Glomerular endothelial cell (primary cell): ENCODE measurements at places on chromosomes 11 and 22. TPM values are rescaled to one million over a fixed set of nuclear protein-coding genes. Genes with fewer than 3 reads are reported as not detected.

DNA sequence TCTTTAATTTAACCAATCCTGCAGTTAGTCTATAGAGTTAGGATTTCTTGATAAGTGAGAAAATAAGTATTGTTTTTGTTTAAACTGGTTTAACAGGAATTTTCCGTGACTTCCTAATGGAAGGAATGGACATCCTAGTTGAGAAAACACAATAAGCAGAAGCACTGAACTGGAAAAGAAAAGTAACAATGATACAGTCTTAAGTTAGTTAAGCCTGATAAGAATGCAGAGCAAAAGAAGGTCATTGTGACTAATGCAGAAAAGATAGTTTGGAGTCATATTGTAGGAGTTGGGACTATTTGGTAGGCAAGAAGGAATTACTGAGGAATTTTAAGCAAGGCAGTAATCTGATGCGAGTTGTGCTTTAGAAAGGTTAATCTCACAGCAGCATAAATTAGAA is 11.7 kb downstream of the RNF141 start:
- no peak for DNase-seq

- no peak for DNase-seq
Measured at GRCh38 chr11:43691806-43692205, 11.3 kb downstream of the HSD17B12 start.

DNA sequence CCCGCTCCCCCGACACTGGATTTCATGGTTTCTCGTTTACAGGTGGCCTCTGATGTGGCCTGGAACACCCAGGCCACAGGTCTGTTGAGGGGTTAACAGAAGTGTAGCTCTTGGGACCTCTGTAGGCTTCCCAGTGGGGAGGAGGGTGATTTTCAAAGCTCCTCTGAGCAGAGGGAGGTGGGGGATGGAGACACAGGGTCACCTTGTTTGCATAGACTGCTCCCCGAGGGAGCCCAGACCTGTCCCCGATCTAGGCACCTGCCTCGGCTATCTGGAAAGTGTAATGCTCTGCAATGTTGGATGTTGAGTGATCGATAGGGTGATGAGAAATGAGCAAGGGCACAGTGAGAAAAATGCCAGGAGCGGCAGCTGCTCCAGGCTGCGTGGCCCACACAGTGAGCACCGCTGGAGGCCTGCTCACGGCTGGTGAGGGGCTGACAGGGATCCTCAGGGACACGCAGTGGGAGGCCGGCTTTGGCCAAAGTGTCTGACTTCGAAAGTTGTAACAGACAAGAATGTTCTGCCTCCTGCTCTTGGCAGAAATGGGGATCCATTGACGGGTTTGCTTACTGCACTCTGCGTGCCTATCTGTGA is 594.1 kb downstream of the BRD1 start:
- DNase-seq = no peak

- DNase-seq = no peak
Measured at GRCh38 chr11:36121054-36121453, 168.2 kb downstream of the COMMD9 start.

- no peak for DNase-seq
Measured at GRCh38 chr22:37112084-37112728, 2.7 kb upstream of the TMPRSS6 start.

- no peak for DNase-seq
Measured at GRCh38 chr11:64877390-64878222, 815 bp downstream of the EHD1 start.

DNA sequence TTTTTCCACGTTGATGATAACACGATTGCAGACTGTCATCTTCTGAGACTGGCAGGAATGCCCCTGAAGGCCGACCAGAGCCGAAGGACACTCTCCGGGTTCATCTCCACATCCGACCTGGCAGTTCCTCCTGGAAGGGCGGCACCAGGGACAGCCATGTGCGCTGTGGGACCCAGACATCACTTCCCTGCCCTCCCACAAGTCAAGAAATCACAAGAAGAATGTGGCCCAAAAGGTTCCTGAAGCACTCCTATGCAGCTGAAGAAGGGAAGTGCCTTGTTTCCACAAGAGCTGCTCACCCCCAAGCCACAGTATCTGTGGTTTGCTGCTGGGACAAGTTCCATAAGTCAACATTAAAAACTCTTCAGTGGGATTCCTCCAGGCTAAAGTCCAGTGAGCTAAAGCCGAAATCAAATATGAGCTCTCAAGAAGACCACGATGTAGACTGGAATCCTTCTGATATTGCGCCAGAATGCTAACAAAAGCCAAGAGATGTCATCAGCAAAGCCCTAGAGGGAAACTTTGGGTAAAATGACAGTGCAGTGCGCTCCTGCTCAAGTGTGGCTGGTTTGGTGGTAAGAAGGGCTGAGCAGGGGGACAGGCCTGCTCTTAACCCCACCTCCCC is 21.2 kb downstream of the PACSIN2 start:
- DNase-seq = no peak

DNA sequence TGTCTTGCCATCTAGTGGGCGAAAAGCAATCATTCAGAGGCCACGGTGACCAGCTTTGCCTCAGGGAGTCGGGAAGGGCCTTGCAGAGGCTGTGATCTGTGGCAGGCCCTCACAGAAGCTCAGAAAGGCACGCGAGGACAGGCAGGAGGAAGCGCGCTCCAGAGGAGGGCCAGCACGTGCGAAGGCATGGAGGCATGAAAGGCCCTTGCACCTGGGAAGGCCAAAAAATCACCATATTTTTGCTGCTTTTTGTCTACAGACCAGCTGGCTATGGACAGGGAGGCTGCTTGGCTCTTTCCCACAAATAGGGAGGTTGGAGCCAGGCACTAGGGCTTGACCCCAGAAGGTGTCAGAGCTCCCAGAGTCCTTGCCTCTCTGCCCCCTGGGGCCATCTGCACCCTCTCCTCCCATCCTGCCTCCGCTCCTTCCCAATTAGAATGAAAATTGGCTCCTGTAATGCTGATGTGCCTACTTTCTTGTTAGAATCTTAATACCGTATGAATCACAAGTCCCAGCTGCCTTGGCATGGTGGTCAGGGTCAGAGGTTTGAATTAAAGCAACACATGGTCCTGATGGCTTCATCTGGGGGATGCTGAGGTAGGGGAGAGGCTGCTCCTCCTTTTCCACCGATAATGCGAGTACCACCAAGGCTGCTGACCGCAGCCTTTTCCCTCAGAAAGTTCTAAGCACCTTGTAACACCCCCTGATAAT is 69.1 kb downstream of the FEZ1 start:
- DNase-seq = no peak

- no peak for DNase-seq
Measured at GRCh38 chr11:92557879-92558278, 333.3 kb downstream of the FAT3 start.

GRCh38 chr11:63023841-63024648 is 8.4 kb upstream of the SLC22A8 start:
- DNase-seq = peak; percentile 16

- DNase-seq = peak; percentile 66
Measured at GRCh38 chr22:24325105-24325757, 54.6 kb downstream of the SPECC1L start.

GRCh38 chr22:24007253-24008021 is 2.2 kb upstream of the GSTT4 start:
- DNase-seq = no peak

DNA sequence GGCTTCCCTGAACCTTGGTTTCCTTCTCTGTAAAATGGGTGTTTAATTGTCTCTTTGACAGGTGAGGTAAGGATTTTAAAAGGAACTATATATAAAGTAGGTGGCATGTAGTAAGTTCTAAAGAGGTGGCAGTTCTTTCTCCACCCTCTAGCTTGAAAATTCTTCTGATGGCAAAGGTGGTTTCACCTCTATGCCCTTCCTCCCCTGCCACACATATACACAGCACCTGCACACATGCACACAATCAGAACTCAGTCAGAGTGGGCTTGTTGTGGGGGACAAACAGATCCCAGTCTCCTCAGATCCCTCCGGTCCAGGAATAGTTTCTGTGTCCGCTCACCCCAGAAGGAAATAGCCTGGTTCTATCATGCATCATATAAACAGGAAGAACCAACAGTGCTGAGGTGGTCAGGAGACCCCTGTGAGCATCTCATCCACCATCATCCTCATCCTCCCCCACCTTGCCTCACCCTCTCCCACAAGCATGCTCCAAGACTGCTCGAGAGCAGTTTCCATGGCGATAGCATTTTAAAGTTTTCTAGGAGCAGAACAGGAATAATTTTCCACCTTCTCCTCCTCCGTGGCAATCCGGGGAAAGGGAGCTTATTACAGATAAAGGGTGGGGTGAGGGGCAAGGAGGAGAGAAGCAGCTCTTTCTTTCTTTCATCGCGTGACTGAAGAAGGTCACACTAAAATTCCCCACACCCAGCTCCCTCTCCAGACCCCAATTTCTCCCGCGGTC is 123.6 kb downstream of the CHST1 start:
- DNase-seq = no peak

DNA sequence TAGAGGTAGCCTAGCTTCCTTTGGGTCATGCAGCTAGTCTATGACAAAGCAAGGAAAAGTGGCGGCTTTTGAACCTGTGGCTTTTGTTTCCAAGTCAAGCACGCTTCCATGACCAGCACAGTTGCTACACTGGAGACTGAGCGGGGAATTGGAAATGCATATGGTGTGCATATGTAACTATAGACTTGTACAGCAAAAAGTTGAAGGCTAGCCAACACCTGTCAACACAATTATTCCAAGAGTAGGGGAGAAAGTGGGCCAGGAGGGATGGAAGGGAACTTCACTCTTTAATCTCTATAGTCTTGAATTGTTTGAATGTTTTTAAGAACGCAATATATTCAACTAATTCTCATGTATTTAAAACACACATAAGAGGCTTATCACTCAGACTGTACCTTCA is 218.5 kb upstream of the CADM1 start:
- DNase-seq = no peak

GRCh38 chr22:26406118-26406517 is 22.9 kb upstream of the ASPHD2 start:
- no peak for DNase-seq

GRCh38 chr22:37503850-37504249 is 15.4 kb downstream of the CARD10 start:
- no peak for DNase-seq

- no peak for DNase-seq
Measured at GRCh38 chr22:35361001-35361558, 19.8 kb upstream of the HMOX1 start.

DNA sequence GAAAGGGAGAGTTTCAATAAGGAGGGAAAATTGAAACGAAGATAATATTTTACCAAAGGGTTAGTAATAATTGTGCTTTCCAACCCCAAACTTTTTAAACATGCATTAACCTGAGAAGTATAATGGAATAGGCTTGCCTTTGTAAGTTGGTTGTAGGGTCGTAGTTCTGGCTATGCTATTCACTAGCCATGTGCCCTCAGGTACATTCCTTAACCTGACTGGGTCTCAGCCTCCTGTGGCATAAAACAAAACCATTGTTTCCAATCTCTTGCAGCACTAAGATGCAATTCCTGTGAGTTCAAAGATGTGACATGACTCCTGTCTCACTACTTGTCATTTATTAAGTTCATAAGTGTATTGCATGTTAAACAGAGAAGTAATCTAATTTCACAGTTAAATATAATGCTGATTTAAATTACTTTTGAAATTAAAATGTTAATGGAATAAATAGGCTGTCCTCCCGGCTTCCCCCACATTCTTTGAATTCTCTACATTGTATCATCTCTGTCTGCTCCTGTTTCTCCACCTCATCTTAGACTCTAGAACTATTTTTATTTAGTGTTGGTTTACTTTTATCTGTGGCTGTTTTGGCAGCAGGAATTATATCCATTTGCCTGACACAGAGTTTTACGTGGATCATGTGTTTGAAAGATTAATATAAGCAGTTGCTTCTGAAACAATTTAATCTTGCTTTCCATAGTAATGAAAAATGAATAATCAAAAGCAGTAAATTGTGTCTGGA is 216.3 kb downstream of the FAT3 start:
- no peak for DNase-seq

DNA sequence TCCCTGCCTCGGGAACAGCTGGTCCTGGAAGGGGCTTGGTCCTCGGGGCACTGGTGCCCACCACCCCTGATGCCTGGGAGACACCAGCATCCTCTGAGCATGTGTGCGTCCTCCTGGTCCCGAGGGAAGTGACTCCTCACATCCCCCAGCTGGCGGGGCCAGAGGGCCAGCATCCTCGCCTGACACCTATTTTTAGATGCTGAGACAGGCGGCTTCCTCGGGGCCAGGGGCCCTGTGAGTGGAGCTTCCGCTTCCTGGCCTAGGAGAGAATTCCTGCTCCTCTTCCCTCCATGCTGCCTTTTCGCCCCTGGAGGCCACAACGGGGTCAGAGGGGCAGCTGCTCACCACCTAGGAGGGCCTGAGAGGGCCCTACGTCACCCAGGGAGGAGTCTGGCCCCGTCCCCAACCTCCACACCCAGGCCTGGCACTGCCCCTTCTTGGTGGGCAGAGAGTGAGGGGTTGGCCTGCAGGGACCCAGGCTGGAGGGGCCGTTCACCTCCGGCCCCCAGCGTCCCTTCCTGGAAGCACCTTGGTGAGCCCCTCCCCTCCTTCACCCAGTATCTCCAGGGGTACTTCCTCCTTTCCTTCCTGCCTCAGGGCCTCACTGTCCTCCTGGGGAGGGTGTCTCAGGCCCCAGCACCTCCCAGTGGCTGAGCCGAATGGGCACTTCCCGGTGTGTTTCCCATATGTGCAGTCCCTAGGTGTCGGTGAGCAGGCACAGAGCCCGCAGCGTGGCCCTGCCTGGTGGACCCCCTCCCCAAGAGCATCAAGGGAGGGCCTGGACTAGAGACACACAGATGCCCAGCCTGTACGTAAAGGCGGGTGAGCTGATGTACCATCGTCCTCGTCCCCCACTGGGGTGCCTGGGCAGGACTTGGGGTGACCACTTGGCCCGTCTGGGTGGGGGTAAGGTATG is 6.1 kb downstream of the CD81 start:
- no peak for DNase-seq

- no peak for DNase-seq
Measured at GRCh38 chr22:25663654-25664053, 78.3 kb upstream of the MYO18B start.

DNA sequence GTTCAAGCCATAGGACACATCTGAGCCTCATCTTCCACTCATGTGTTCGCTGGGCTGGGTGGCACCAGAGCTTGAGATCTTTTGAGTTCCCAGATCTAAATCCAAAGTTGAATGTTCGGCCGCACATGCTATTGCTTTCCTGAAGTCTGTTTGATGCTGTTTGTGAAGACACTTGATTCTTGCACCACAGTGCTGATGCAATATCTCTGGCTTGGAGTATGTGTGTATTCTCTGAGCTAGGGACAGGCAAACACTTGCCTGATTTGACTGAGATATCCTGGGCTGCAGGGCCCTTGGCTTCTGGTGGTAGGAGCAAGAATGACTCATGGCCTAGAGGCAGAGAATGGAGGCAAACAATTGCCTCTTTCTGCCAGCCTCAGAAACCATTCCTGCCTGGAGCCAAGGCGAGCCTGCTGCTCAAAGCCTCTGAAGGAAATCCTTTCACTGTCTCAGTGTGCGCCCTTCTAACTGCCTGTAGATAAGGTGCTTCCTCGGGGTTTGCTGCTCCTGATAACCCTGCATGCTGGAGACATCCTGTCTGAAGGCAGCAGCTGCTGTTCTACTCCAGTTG is 73.0 kb downstream of the CYB5R2 start:
- DNase-seq = peak; percentile 66

NLRP10 gene
- 1.7 TPM in 1 of 2 replicates, not detected in the other for total RNA-seq

CACNA1I gene
- not detected in 2 replicates for total RNA-seq

SCGB1D2 gene
- total RNA-seq = not detected in 2 replicates

CCDC87 gene
- 0.18 and 0.73 TPM in 2 replicates for total RNA-seq

MPZL2 gene
- total RNA-seq = 9.7 and 31.9 TPM in 2 replicates

NAALAD2 gene
- total RNA-seq = 0.92 and 3.2 TPM in 2 replicates
